ENCODE measurements at places on chromosomes 7 and 10.

GRCh38 chr7:38351601-38352000 lies 78.2 kb upstream of the TARP start:
- DNase-seq = no peak

- no peak for DNase-seq
Measured at GRCh38 chr7:130990178-130990832, 256.3 kb upstream of the KLF14 start.

- no peak for DNase-seq
Measured at GRCh38 chr7:28081016-28081415, 99.6 kb downstream of the JAZF1 start.

DNA sequence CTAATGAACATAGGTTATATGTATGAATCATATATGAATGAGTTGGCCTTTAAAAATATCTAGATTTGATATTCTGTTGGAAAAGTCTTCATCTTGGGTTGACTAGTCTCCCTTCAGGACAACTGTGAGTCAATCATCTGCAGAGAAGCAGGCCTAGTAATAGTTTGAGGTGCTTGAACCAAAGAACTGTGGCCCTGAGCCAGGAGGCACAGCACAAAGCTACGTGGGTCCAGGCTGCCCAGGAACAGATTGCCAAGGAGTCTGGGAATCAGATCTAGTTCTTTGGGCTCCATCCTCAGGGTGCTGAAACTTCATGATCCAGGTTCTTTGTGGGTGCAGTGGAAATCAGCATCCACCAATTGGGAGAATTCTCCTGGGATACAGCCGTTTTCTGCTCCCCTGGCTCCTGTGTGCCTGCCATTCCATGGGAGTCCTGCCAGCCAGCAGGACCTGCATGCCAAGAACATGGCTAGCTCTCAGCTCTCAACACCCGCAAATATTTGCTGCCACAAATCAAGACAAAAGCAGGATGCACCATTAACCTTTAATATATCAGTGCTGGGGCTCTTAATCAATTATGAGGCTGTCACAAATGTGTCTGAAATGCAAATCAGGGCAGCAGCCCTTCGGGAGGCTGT lies 709.0 kb downstream of the GRID1 start:
- DNase-seq = no peak

DNA sequence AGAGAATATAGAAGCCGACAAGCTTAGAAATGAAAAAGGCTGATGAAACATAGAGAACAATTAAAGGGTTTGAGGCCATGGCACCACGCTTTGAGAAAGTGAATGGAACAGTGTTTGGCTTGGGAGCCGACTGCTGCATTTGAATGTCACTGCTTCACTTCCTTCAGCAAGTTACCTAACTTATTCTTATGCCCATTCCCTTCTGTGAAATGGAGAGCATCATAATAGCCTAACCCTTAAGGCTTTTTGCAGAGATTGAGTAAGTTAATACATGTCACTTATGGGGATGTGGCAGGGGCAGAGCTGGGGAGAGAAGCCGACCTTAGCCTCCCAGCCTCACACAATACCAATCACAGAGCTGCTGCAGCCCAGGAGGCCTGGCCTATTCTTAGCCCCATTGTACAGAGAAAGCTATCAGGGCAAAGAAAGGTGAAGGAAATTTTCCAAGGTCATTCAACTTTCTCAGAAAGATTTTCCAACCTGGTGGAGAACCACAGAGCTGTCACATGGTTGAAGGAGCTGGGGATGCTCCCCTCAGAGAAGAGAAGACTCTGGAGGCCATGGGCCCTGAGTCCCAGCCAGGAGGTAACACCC lies 186.0 kb upstream of the GDF10 start:
- DNase-seq = no peak

- DNase-seq = no peak
Measured at GRCh38 chr7:82521906-82522445, 78.4 kb upstream of the CACNA2D1 start.

DNA sequence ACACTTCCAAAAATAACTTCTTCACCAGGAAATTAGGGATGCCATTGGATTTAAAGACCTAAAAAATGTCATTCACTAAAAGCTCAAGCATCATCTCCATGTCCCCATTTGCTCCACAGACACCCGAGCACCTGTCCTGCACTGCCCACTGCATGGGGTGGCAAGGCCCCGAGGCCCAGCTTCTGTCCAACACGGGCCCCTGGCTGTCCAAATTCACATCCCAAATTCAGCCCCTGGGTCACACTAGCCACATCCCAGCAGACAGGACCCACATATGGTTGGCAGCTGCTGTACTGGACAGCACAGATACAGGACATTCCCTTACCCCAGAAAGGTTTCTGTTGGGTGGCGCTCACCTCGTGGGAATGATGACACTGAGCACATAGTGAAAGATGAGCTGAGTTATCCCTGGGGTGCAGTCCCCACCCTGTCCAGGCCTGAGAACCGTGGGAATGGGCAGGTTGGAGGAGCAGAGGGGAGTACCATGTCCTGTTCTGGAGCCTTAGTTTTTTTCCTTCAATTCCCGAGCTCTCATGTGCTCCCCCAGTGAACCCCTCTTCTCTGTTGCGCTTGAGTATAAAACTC lies 55.3 kb downstream of the CSGALNACT2 start:
- no peak for DNase-seq

GRCh38 chr7:94352887-94353286 lies 41.8 kb upstream of the COL1A2 start:
- no peak for DNase-seq

GRCh38 chr7:26646336-26647048 lies 217.9 kb downstream of the SKAP2 start:
- DNase-seq = no peak

DNA sequence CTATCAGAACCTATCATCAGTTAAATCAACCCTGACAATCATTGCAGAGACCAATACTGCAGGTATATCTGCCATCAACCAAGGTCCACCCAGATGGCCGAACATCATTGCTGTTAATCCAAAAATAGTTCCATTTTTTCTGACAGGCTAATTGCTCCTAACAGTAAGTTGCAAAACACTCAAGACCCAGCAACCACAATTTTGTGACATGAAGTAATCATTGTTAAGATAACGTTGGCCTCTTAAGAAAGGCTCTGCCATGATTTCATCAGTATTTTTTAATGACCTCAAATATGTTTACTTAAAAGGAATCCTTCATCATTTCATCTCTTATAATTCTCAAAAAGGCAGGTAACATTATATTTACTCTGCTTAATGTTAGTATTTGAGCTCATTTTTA lies 553.4 kb upstream of the POM121L12 start:
- no peak for DNase-seq

GRCh38 chr10:15353471-15354017 lies 17.5 kb downstream of the FAM171A1 start:
- no peak for DNase-seq

- no peak for DNase-seq
Measured at GRCh38 chr7:76065016-76065612, 17.2 kb downstream of the MDH2 start.

DNA sequence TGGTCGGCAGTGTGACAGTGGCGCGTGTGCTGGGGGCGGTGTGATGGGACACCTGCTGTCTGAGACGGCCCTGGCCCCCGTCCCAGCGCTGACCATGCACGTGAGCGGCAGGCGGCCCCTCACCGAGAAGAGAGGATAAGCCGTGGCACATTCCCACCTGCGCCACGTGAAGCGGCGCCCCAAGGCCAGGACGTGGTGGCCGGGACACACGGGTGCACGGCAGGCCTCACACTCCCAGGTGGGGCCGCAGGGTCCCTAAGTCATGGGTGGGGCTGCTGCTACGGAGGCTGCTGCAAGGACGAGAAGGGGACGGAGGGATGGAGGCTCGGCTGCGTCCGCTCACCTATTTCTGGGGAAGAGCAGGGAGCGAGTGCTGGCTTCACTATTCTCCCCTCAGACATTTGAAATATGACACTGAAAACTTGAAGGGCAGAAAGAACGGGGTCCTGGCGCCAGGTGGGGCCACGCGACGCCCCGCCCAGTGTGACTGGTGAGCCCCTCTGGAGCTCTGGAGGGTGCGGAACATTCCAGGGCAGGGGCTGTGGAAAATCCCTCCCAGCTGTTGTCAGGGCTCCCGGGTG lies 7.5 kb downstream of the CYP2W1 start:
- no peak for DNase-seq

- no peak for DNase-seq
Measured at GRCh38 chr10:112335868-112336265, 38.0 kb upstream of the ACSL5 start.

DNA sequence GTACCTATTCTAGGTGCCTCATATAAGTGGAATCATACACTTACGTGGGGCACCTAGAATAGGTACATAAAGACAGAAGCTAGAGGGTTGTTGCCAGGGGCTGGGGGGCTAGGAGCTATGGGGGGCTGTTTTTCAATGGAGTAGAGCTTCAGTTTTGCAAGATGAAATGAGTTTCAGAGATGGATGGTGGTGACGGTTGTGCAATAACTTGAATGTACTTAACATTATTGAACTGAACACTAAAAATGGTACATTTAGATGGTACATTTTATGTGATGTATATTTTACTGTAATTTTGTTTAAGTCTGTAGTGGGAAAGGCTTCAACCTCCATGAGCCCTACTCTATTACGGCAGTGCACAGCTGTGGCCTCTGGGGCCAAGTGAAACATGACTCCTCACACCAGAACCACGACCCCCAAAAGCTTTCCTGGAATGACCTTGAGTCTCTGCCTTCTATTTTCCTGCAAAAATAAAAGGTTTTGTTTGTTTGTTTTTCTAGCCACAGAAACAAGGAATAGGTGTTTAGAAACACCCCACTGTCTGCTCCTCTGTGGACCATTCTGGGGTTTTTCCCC lies 147.3 kb upstream of the PLXNA4 start:
- DNase-seq = no peak

DNA sequence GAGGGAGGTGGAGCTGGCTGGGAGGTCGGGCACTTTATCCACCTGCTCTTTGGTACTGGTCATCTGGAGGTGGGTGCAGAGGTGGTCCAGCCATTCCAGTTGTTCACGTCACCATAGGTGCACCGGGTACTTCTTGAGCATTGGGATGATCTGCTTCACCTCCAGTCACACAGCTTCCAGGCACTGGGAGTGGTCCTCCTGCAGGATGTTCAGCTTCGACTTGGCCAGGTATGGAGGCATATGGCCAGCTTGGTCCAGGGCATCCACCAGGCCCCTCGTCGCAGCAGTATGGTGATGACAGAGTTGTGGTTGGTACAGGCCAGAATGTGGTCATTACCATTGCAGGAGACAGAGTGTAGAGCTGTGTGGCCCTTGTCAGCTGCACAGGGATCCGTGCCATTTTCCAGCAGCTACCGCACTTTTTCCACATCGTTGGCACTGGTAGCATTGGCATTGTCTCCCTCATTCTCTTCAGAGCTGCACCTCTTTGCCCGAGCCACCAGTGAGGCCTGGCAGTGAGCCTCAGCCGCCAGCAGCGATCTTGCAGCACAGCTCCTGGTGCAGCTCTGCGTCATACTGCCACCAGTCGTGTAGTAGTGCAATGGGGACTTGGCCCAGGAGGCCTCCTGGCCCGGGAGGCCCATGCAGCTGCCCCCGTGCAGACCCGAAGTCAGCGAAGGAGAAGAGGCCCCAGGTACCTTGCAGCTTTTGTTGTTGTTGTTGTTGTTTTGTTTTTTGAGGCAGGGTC lies 150.9 kb downstream of the ZNF22 start:
- DNase-seq = no peak

- DNase-seq = no peak
Measured at GRCh38 chr7:111639934-111640333, 77.6 kb upstream of the IMMP2L start.

DNA sequence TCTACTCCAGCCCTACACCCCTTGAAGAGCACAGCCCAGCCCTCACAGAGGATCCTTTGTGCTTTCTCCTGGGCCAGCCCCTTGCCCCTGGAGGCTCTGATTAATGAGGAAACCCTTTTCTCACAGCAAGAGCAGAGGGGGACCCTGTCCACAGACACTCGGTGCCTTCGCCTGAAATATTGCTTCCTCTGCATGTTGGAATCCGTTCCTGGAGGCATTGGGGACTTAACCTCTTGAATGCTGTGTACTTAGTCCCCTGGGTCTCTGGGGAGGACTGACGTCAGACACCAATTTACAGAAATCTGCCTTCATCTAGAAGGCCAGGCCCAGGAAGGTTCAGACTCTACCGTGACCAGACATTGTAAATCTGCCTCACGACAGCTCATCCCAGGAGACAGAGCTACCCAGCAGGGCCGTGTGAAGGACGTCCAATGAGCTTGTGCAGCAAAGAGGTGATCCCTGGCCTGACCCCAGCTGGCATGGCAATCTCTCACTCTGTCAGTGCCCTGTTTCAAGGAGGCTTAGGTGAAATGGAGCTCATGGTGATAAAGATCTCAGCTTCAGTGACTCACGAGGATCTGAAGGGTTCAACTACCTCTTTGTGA lies 8.1 kb upstream of the TMEM72 start:
- DNase-seq = no peak
